ENCODE measurements at places on chromosomes 5 and 9.

GRCh38 chr5:120035181-120035580, 405.8 kb downstream of the FAM170A start:
- no peak for DNase-seq

DNA sequence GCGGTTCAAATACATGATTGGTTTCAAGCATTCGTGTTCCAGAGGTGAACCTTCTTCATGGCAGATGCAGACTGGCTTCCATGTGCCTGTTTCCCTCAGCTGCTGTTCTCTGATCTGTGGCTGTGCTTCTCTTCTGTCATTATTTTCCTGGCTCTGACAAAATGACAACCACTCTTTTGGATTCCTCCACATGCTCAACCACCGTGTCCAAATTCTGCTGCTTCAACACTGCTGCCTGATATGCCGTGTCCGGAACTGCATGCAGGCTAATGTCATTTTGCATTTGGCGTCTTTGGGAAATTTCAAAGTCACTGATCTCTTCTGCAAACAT, 368.7 kb upstream of the ZNF608 start:
- no peak for DNase-seq

DNA sequence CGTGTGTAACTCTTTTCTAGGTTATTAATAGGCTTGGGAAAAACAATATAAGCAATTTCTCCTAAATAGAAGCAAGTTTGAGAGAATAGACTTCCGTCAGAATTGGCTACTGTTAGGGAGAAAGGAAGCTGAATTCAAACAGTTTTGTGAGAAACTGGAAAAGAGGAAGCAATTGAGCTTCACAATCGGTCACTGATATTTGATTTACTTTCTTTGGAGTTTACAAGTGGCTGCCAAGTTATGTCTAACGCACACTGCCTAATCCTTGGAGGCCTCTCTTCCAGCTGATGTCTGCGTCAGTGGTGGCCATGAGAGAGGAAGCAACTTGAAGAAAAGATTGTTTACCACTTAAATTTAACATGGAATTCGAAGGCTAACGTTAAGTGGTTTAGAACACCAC, 319.5 kb downstream of the ADGRV1 start:
- no peak for DNase-seq

DNA sequence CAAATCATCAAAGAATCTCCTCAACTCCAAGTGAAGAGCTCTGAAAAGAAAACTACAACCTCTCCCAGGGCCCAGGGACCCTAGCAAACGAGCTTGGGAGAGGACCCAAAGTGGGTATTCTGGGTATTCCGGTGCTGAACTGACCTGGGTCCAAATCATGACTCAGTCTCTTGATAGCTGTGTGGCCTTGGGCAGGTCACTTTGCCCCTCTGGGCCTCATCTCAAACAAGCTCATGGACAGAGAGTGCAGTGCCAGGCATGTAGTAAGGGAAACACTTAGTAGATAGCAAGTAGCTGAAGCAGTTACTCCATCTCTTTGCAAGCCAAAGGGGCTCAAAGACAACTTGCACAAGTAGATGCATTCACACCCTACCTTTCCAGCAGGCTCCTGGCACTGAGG, 12.4 kb downstream of the ACSL6 start:
- DNase-seq, result no peak

- DNase-seq, result no peak
Observed at GRCh38 chr5:44652674-44653073, 156.1 kb upstream of the MRPS30 start.

DNA sequence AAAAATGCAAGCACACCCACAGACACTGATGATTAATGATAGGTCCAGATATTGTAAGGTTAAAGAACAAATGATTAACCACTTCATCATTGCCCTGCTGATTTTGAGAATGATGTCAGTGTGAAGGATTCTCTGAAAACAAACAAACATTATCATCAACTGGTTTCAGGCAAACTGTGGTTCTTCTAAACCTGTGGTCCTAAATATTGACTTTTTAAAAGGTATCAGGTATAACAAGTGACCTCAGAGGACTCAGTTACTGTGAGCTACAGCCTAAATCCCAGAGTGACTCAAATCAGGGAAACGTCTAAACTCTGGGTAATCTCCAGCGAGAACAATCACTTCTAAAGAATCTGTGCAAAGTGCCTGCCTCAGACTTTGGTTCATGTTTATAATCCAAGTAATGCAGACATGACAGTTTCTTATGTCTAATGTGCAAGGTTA, 172.3 kb upstream of the CDH6 start:
- no peak for DNase-seq

DNA sequence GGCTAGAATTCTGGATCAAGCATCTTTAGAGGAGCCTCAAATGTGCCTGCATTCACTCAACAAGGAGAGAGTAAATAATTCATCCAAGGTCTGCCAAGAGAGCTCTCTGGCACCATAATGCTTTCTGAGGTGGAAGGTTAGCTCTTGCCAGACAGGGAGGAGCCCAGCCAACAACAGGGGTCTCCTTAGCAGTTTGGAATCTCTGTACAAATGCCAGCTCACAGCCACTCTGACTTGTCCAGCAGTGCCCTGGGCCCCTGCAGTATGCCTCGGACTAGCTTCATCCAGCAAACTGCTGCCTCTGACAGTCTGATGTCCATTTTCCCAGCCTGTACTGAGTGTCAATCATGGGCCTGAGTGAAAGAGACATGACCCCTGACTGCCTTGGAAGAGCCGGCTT, 127.2 kb upstream of the SLC44A1 start:
- DNase-seq, result no peak

- no peak for DNase-seq
Observed at GRCh38 chr9:109969011-109969410, 189.0 kb downstream of the PALM2AKAP2 start.

GRCh38 chr9:34373749-34374148, 2.9 kb downstream of the MYORG start:
- DNase-seq, result no peak

DNA sequence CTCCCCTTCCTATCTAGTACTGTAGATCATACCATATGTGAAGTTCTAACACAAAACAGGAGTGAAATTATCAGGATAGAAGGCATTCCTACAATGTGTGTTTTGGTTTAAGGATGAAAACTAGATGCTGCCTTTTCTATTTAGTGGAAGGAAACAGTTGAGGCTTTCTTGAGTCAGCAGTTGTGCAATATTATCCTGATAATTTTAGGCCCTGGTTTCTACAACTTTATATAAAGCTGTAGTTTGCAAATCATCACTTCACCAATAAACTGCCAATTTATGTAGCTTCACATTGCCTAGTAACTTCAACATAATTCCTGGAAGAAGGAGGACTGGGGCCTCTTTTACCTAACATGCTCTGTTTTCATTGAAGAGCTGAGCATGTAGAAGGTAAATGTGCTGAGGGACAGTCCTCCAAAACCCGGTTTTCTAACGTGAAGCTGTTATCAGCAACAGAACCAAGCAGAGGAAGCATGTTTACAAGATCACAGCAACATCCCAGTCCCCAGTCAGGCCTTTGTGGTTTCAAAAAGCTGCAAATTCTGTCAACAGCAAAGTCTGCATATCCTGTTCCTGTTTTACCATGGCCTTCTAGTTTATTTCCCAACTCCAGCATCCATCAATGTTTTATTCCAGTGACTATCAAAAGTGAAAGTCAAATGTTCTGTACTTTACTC, 513.4 kb upstream of the MEF2C start:
- no peak for DNase-seq

- DNase-seq, result no peak
Observed at GRCh38 chr5:2639425-2639824, 112.1 kb downstream of the IRX2 start.

- DNase-seq, result no peak
Observed at GRCh38 chr9:19754921-19755320, 33.9 kb downstream of the SLC24A2 start.

GRCh38 chr5:140554454-140554853, 2.8 kb downstream of the SRA1 start:
- no peak for DNase-seq

DNA sequence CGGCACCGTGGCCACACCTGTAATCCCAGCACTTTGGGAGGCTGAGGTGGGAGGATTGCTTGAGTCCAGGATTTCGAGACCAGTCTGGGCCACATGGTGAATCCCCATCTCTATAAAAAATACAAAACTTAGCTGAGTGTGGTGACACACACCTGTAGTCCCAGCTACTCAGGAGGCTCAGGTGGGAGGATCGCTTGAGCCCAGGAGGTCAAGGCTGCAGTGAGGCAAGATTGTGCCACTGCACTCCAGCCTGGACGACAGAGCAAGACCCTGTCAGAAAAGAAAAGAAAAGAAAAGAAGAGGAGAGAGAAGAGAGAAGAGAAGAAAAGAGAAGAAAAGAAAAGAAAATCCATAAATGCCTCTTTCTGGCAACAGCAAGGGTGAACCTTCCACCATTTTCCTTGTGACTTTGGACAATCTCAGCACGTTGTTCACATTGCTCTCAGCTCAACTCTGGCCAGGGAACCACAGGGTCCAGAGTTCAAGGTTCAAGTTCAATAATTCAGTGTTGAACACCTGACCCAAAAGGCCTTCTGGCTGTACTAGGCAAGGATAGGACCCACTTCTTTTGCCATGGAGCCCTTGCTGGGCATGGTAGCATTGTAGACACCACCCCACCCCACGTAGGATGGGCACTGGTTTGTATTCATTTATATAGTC, 14.6 kb upstream of the DUSP1 start:
- DNase-seq, result no peak

DNA sequence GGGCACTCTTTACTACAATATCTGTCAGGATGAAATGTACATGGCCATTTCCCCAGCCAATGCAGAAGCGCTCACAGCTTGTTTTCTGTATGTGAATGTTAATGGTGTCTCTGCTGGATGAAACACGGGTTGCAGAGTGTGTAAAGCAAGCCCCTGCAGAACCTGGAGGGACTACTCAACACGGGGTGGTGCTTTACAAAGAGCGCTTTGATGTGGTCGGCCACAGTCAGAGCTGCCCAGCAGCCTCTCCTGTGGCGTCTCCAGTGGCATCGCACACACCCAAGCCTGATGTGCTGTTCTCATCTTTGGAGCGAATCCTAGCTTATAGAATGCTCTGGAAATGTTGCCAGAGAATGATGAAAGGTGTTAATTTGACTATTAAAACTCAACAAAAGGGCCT, 162.7 kb upstream of the NFIL3 start:
- no peak for DNase-seq

DNA sequence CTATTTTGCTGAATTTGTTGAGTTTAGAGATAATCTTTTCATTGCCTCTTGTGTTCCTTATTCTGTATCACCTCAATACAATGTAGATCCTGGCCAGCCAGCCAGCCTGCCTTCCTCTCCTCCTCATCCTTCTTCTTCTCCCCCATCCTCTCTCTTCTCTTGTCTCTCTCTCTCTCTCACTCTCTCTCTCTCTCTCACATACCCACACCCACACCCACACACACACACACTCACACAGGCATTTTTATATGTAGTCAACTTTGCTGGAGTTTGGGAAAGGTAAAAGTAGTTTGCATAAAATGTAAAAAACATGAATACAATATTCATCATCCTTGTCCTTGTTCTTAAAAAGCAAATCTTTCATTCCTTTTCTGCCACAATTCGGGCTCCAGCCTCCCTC, 60.5 kb downstream of the ZFAND5 start:
- DNase-seq, result no peak

DNA sequence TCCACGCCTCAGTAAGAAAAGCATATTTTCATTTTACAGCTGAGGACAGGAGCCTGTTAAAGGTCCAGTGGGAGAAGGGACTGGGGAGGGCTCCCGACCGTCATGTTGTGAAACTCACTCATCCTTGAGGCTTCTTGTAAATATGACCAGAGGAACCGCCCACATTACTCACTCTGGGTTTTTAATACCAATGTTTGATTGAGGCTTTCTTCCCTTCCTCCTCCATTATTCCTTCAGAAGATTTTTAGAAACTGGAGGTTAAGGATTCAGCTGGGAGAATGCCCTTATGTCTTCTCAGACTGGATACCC, 61.4 kb upstream of the GLRX start:
- DNase-seq, result no peak

DNA sequence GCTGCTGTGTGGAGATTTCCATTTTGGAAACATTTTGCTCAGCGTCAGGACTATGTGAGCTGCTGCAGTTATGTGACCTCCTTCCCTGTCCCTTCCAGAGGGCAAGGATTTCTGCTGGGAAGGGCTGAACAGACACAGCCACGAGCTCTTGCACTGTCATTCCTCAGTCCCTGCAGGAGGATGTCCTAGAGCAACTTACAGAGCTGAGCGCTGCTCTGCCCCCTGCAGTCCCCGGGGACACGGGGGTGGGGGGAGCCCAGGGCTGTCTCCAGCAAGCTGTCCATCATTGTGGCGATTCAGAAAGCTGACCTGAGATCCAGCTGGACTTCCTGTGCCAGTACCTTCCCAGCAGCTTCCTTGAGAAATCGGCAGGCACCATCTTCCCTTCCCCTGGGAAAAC, 28.0 kb upstream of the MAP1B start:
- DNase-seq, result no peak

DNA sequence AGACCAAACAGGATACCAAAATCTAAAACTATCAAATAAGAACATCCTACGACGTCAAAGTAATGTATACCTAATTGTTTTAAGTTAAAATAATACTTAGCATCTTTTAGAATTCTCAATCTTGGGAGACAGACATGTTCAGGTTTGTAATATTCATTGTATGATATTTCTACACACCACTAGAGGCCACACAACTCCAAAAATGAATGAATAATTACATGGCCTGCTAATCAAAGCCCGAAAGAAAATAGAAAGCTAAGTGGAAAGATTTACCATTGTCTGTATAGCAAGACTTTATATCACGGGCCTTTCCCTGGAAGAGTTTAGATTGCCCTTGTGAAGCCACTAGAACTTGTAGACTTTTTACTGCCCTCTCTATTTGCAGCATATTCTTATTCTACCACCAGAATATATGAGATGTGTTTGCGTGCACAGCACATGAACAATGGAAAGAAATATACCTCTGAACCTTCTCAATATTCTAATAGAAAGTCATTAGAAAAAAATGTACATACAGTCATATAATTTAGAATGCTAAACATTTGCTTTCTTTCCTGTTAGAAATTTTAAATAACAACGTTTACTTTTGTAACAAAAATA, 380.1 kb upstream of the NUDT12 start:
- DNase-seq, result no peak

DNA sequence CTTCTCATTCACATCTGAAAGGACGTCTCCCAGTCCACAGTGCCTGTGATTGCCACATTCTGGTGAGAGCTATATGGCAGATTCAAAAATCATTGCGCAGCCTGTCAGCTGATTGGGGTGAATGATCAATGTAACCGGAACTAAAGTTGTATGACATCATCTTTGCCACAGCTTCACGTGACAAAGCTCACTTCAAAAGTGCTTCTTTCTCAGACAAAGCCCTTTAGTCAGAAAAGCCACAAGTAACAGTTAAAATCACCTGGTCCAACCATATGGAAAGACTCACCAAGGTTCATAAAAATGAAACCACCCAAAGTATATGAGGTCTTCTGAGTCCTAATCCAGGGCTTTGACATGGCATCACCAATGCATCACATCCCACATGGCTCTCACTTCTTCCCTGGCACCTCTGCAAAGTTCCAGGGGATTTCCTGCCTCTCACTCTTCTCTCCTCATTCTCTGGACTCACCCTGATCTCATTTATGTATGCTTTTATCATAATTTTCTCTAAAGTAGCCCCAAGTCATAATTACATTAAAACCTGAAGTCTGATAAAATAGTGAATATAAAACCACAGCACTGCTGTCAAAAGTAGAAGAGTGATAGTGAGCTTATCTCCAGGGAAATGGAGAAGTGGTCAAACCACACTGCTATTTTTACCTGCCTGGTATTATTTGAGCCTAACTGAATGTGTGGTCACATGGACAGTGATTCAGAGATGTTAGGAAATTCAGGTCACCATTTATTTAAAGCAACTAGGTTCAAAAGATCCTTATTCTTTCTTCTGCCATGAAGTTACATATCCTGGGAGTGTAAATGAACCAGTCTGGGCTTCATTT, 193.1 kb upstream of the PTGER4 start:
- DNase-seq, result peak; percentile 22
